ENCODE measurements at places on chromosomes 3 and 15. TPM values are rescaled to one million over a fixed set of nuclear protein-coding genes. Genes with fewer than 3 reads are reported as not detected.

The CCDC13 gene
- total RNA-seq = 0.33 TPM

The CPNE9 gene
- 0.27 TPM for total RNA-seq

The DUOXA2 gene
- total RNA-seq = not detected

The SLCO2A1 gene
- 3.6 TPM for total RNA-seq

The P2RY14 gene
- total RNA-seq = not detected

The TNFSF10 gene
- 8.6 TPM for total RNA-seq

The COL8A1 gene
- 24.4 TPM for total RNA-seq

The APOD gene
- not detected for total RNA-seq

The PAQR9 gene
- total RNA-seq = 0.48 TPM

The MYO5C gene
- total RNA-seq = 26.4 TPM

The GUCA1C gene
- not detected for total RNA-seq

The ZIC4 gene
- total RNA-seq = not detected

The ADIPOQ gene
- not detected for total RNA-seq

The CPLX3 gene
- not detected for total RNA-seq

The GLDN gene
- not detected for total RNA-seq

Data from kidney epithelial cell (primary cell).